AG10803 (cell line): ENCODE measurements at places on chromosomes 12 and 14.

- DNase-seq = no peak
These were observed 479.3 kb downstream of the SLC16A7 start for GRCh38 chr12:60075091-60075490.

- DNase-seq = no peak
These were observed 13.8 kb upstream of the ZFP36L1 start for GRCh38 chr14:68806526-68807147.

DNA sequence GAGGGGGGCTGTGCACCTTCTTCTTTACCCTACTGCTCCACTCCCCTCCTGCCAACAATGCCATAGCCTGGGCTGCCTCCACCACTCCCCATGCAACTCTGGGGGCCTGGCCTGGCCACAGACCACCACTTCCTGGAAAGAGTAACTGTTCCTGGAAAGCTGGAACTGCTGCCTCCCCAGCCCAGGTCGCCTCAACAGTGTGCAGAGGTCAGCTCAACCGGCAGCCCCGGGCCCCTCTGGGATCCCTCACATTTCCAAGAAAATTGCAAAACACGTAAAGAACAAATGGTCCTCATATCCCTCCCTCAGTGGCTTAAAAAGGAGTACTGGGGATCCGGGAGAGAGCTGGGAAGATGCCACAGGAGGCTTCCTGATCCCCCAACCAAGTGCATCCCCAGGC is 22.4 kb upstream of the DIO3 start:
- DNase-seq = no peak

- peak; percentile 57 for DNase-seq
These were observed 60.2 kb upstream of the ACTN1 start for GRCh38 chr14:69039288-69039628.

DNA sequence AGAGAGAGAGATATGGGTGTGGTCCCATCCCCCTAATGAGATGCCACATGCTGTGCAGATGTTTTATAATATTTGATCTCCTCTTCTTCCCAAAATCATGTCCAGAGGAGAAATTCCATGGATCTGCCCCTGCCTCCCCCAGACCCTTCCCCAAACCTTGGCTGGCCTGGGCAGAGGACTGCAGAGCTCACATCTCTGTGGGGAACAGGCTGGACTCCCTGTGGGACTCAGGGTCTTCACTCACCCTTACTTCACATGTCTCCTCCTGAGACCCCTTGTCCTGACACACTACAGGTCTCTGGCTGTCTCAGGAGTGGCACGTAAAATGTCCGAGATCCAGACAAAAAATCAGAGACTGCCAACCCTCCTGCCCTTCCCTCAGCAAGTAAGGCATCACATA is 76.0 kb upstream of the CAPRIN2 start:
- DNase-seq = no peak

- no peak for DNase-seq
These were observed 5.6 kb downstream of the DACT1 start for GRCh38 chr14:58643366-58643765.
